ENCODE measurements at places on chromosomes 1 and 21.

GRCh38 chr1:244964112-244964971 lies 100.0 kb upstream of the HNRNPU start:
- peak; percentile 51 for DNase-seq

DNA sequence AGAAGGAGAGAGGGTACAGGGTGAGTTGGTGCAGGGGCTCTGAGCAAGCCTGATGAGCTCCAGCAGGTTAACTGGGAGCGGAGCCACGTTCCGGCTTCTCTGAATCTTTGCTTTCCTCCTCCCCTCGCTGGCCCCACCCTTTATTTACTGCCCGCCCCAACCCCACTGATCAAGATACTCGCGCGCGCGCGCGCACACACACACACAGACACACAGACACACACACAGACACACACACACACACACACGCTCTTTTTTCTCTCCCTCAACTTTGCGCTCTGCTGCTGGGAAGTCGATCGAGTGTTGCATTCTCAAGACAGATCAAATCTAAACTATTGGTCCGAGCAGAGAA lies at the start of gene GRIK1:
Gene GRIK1, minus strand, starts transcription at position 73 of the 352 bp plus-strand sequence.
- no peak for DNase-seq

DNA sequence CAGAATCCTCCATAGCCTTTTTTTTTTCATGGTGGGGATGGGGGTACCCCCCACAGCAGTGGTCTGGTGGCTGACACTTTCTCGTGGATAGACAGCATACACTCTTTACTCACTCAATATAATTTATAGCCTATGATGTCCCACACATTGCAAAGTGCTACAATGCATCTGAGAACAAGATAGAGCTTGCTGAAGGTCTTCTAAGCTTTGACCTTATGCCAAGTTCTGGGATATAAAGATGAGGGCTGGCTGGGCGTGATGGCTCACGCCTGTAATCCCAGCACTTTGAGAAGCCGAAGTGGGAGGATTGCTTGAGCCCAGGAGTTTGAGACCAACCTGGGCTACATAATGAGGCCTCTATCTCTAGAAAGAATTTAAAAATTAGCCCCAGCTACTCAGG lies 78.0 kb downstream of the MPZL1 start:
- DNase-seq, result no peak

- no peak for DNase-seq
Measured at GRCh38 chr1:229844675-229845074, 218.6 kb downstream of the URB2 start.

- no peak for DNase-seq
Measured at GRCh38 chr1:63590166-63590560, 3.0 kb upstream of the PGM1 start.

DNA sequence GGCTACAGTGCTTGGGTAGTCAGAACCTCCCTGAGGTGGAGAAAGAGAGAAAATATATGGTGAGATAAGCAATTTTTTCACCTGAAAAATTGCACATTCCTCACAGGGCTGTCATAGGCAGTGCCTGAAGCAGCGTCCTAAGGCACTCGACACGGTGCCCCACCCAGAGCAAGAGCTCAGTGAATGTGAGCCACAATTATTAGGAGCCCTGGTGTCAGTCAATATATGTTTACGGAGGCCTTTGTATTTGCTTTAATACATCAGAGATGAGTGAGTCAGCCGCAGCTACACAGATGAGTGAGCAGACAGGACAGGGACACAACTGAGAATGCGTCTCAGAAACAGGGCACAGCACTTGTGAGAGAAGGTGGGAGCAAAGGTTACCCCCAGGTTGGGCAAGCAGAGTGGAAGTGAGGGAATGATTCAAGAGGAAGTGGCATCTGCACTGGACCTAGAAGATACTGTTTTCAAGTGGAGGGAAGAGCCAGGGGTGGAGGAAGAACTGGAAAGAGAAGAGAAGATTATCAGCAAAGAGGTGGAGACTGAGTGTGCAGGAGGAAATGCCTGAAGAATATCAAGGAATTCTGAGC lies 5.2 kb upstream of the PIGC start:
- peak; percentile 64 for DNase-seq

DNA sequence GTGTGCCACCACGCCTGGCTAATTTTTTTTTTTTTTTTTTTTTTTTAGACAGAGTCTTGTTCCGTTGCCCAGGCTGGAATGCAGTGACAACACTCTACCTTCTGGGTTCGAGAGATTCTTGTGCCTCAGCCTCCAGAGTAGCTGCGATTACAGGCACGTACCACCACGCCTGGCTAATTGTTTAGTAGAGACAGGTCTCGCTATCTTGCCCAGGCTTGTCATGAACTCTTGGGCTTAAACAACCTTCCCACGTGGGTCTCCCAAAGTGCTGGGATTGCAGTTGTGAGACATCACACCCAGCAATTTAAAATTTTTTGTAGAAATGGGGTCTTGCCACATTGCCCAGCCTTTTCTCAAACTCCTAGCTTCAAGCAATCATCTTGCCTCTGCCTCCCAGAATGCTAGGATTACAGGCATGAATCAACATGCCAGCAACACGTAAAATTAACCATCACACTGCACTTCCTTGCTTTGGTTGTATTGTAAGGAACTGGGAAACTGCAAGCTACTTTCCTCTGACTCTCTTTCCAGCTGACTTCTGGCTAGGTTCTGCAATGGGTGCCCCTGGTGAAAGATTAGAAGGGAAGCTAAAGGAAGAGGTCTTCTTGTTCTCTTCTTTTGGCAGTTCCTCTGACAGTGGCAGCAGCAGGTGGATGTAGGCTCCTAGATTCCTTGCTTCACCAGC lies 13.9 kb upstream of the IL6R start:
- DNase-seq, result no peak

DNA sequence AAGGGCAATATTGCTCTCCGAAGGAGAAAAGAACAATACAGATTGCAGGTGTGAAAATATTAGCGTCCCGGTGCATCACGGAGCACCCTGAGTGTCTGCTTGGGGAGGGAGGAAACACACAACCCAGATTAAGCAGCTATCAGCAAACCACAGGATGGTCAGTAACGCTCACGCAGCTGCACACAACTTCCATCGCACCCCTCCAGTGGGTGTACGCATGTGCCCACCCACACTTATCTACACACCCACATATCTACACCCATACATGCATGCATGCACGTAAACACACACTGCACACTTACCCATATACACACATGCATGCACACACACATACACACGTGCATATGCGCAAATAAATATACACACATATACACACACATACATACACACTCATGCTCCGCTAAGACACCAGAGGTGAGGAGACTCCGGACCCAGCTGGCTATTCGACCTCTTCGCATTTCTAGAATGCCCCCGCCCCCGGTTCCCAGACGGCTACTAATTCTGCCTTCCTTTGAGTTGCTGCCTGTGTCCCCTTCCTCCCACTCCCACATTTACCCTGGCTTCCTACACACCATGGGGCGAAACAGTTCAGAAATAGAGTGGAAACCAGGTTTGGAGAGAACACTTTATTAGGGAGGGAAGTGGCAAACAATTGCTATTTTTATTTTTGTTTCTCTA lies 26.2 kb downstream of the ITPKB start:
- DNase-seq, result no peak

GRCh38 chr1:232274999-232275710 lies 354.8 kb downstream of the SIPA1L2 start:
- no peak for DNase-seq

DNA sequence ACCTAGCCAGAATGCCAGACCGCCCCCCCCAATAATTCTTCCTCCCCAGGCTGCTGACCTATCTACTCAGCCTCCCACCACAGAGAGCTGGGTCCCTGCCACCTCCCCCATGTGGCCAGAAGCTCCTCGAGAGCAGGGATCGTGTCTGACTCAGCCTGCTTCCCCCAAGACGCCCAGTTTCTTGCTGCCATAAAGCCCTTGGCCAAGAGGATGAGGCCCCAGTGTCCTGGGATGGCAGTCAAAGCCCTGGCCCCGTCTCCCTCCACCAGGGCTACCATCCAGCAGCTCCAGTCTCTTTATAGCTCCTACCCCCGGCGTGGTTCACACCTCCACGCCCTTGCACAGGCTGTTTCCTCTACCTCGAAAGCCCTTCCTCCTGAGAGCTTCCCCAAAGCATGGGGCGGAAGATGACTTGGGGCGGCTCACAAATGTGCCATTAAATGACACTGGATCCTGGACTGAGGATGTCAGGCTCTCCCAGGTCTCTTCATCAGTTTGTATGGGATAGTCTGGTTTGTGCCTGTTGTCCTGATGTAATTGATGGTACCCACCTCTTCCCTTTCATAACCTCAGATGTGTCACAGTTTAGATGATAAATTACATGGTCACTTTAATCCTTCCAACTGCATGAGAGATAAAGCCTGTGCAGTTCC lies 13.2 kb downstream of the ADGRB2 start:
- DNase-seq, result peak; percentile 49

GRCh38 chr1:109477821-109478220 lies 5.9 kb upstream of the ATXN7L2 start:
- DNase-seq, result peak; percentile 24

DNA sequence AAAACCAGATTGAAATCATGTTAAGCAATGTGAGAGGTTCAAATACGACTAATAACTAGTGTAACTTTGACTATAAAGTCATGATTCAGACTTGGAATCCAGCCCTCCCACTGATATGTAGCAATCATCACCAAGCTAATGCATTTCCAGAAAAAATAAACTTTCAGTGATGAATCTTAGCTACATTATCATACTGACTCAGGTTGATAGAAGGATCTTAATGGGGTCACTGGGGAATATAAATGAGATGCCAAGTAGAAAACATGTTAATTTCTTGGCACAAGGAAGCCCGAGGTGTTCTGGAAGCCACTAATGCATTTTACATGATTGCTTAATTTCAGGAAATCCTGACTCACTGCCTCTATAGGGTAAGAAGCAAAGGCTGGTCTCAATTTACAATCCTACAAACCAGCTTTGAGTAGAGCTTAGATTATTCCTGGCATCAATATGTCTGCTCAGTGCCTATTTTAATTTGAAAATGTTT lies 67.7 kb downstream of the SELENOF start:
- peak; percentile 66 for DNase-seq

DNA sequence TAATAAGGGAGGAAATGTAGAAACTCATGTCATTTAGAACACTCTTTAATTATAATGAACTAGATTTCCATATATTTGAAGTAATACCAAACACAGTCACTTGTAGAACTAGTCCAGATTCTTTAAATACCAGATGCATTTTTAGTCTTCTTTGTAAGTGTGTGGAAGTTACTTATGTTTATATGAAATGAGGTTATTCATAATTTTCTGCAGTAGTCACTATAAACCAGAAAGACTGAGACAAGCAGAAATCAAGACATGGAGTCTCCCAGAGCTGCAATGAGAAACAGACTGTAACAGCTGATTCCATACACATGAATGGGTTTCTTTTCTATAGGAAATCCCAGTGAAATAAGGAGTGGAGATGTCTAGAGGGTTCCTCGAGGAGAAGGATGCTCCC lies 216.6 kb upstream of the ZP4 start:
- DNase-seq, result no peak

DNA sequence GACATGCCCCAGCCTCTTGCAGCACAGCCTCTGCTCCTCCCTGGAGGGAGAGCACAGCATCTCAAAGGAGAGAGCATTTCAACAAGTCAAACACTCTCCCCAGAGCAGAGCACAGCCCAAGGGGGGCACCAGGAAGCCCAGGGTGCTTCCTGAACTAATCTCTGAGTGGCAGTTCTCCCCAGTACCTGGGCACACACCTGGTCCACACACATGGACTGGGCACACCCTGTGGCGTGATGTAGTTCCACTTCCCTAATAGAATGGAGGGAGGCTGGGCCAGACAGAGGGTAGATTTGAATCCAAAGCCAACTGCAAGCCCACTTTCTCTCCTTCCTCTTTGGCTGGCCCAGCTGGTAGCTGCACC lies 55.5 kb downstream of the CD46 start:
- DNase-seq, result no peak

DNA sequence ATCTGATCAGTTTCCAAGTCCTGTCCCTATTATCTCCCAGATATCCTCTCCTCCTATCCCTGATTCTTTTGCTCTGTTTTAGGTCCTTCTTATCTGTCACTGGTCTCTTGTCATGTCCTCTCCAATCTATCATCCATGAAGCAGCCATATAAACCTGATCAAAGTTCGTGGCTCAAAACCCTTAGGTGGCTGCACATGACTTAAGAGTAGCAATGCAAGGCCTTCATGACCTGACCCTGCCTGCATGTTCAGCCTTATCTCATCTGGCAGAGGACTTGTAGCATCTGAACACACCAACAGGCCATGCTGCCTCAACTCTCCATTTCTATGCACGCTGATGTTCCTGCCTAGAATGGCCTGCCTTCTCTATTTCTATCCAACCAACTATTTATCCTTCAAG lies 65.2 kb downstream of the NOS1AP start:
- DNase-seq, result no peak

All from NB4 (cell line).